ENCODE measurements at places on chromosomes 2 and 18. TPM values are rescaled to one million over a fixed set of nuclear protein-coding genes. Genes with fewer than 3 reads are reported as not detected.

Gene SULT1C4
- 4.8 TPM for total RNA-seq

Gene ZAP70
- 8.2 TPM for total RNA-seq

Gene SGPP2
- 9.8 TPM for total RNA-seq

Gene RAB6C
- total RNA-seq, result 0.19 TPM

Gene GPR55
- not detected for total RNA-seq
